ENCODE measurements at places on chromosomes 16 and 17.

DNA sequence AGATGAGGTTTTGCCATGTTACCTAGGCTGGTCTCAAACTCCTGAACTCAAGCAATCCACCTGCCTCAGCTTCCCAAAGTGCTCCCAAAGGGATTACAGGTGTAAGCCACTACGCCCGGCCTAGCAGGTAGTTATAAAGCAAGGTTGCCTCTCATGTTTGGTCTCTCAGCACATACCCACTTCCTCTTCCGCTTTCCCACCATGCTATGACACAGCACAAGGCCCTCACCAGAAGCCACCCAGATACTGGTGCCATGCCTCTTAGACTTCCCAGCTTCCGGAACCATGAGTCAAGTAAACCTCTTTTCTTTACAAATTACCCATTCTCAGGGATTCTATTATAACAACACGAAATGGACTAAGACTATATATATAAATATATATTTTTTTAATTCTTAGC is 143.6 kb downstream of the COPRS start:
- no peak for DNase-seq

GRCh38 chr17:5220074-5220473 is 14.6 kb downstream of the SCIMP start:
- no peak for DNase-seq

DNA sequence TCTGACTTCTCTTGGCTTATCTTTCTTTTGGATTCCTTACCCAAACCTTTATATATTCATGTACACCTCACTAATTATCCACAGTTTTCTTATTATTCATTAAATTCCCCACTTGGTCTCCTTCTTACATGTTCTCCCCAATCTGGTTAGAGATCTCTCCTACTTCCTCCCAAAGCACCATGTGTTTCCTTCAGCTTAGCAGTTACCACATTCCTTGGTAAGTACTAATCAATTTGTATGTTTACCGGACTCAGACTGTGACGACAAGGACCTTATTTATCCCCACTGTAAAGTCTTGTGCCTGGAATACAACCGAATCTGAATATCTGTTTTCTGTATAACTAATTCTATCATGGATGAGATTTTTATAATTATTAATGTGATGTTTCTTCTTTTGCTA is 389.5 kb downstream of the KCNJ2 start:
- no peak for DNase-seq

DNA sequence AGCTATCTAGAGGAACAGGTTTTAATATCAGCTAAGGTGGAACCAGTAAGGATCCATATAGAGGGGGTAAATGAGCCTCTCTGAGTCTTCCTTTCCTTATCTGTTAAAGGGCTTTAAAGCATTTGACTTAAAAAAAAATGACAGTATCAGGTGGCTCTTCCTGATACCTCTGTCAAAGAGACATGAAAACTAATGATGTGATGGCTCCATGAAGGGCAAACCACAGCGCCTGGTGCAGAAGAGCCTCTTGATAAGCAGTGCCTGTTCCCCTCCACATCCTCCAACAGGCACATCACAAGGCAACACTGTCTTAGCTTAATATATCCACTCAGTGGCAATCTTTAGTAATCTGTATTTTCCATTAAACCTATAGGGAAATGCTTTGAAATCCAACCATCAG is 68.9 kb downstream of the USP31 start:
- DNase-seq, result no peak

- no peak for DNase-seq
Measured at GRCh38 chr17:57318913-57319312, 62.6 kb downstream of the MSI2 start.

DNA sequence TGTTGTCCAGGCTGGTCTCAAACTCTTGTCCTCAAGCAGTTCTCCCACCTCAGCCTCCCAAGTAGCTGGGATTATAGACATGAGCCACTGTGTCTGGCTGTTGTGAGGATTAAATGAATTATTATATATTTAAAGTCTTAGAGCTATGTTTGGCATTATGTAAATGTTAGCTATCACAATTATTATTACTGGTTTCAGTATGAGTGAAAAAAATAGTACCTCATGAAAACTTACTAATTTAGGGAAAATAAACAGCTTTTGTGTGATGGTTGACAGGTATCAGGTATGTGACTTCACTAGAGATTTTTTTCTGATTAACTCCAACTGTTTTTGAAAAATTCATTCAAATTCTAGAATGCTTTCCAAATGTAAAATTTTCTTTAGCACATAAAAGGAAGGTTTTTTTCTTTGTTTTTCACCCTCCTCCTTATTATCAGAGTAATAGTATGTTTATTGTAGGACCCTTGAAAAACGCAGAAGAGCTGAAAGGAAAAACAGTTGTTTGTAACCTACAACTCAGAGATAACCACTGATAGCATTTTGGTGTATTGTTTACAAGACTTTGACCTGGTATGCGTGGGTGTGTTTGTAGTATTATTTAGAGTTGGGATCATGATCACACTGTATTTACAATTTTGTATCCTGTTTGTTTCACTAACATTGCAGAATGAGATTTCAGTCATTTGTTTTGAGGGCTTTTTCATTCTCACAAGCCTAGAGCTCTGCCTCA is 13.2 kb downstream of the NLK start:
- no peak for DNase-seq

GRCh38 chr17:41433586-41433985 is 7.2 kb downstream of the KRT38 start:
- DNase-seq, result no peak

DNA sequence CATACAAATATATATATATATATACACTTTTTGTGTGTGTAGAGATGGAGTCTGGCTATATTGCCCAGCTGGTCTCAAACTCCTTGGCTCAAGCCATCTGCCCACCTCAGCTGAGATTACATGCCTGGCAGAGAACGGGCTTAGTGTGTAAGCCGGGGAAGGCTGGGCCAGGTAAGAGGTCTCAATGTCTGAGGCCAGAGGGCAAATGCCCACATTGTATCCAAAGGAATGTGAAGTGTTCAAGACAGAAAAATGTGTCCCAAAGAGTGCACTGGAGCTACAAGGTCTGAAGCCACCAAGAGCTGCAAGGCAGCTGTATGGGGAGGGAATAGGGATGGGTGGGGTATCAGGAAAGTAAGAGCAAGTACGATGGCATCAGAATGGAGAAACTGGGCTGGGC is 8.8 kb downstream of the CD2BP2 start:
- DNase-seq, result no peak

DNA sequence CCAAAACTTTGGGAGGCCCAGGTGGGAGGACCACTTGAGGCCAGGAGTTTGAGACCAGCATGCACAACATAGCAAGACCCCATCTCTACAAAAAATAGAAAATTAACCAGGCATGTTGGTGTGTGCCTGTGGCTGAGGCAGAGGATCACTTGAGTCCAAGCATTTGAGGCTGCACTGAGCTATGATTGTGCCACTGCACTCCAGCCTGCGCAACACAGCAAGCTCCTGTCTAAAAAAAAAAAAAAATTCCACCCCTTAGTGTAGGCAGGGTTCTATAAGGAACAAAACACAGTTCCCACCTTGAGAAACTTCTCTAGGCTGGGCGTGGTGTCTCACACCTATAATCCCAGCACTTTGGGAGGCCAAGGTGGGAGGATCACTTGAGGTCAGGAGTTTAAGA is 36.3 kb upstream of the HAPSTR1 start:
- no peak for DNase-seq

GRCh38 chr16:67862623-67863583 is 9.9 kb upstream of the EDC4 start:
- DNase-seq, result no peak

GRCh38 chr17:44952946-44953475 is 5.4 kb upstream of the KIF18B start:
- no peak for DNase-seq

GRCh38 chr16:2170080-2170479 is 14.5 kb downstream of the TRAF7 start:
- no peak for DNase-seq

GRCh38 chr17:63382826-63383225 is 63.3 kb downstream of the CYB561 start:
- no peak for DNase-seq

DNA sequence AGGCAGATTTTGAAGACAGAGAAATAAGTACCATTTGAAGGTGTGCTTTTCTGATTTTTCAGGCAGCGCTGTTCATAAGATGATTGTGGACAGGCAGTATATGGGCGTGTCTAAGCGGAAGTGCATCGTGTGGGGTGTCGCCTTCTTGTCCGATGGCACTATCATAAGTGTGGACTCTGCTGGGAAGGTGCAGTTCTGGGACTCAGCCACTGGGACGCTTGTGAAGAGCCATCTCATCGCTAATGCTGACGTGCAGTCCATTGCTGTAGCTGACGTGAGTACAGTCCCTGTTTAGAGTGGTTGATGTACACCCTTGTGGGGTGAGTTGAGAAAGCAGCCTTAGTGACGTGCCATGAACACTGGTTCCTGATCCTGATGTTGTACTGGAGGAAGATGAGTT is 10.7 kb downstream of the UTP4 start:
- no peak for DNase-seq

GRCh38 chr16:51392521-51393187 is 241.6 kb upstream of the SALL1 start:
- no peak for DNase-seq

GRCh38 chr16:79932572-79932971 is 332.0 kb upstream of the MAF start:
- DNase-seq, result no peak

- no peak for DNase-seq
Measured at GRCh38 chr16:85534536-85535351, 78.4 kb upstream of the GSE1 start.

- DNase-seq, result no peak
Measured at GRCh38 chr16:86565181-86565631, 1.4 kb upstream of the FOXC2 start.

DNA sequence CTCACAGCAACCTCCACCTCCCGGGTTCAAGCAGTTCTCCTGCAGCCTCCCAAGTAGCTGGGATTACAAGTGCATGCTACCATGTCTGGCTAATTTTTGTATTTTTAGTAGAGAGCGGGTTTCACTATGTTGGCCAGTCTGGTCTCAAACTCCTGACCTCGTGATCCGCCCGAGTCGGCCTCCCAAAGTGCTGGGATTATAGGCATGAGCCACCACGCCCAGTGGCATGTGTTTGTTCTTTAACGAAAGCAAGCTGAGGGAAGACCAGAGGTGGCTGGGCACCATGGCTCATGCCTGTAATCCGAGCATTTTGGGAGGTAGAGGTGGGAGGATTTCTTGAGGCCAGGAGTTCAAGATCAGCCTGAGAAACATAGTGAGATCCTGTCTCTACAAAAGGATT is 18.1 kb downstream of the TNFRSF13B start:
- no peak for DNase-seq

- DNase-seq, result no peak
Measured at GRCh38 chr17:61659437-61659836, 68.4 kb upstream of the NACA2 start.

- DNase-seq, result no peak
Measured at GRCh38 chr16:51500306-51500705, 349.2 kb upstream of the SALL1 start.

GRCh38 chr16:8569650-8570346 is 20.5 kb downstream of the TMEM114 start:
- DNase-seq, result no peak

DNA sequence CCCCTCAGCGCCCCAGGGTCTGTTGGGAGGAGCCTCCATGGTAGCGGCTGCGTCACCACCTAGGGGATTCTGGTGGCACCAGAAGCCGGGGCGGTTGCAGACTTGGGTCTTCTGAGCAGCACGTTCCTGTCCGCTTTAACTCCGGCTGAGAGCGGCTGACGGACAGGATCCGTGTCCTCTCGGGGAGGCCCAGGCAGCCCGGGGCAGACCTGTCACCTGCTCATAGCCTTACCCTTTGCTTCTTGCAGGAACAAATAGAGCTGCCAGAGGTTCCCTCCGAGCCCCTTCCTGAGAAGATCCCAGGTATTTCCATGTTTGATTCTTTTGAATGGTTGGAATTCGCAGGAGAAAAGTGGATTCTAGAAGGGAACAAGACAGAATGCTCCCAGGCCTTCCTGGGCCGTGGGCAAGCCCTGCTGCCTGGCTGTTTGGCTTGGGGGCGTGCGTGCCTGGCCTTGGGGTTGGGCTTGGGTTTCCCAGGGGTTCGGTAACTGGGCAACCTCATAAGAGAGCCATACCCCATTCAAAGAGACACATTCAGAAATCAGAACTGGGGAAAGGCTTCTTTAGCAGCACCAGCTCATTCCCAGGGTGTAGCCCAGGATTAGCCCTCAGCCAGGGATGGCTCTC is 6.6 kb downstream of the CHMP6 start:
- no peak for DNase-seq

DNA sequence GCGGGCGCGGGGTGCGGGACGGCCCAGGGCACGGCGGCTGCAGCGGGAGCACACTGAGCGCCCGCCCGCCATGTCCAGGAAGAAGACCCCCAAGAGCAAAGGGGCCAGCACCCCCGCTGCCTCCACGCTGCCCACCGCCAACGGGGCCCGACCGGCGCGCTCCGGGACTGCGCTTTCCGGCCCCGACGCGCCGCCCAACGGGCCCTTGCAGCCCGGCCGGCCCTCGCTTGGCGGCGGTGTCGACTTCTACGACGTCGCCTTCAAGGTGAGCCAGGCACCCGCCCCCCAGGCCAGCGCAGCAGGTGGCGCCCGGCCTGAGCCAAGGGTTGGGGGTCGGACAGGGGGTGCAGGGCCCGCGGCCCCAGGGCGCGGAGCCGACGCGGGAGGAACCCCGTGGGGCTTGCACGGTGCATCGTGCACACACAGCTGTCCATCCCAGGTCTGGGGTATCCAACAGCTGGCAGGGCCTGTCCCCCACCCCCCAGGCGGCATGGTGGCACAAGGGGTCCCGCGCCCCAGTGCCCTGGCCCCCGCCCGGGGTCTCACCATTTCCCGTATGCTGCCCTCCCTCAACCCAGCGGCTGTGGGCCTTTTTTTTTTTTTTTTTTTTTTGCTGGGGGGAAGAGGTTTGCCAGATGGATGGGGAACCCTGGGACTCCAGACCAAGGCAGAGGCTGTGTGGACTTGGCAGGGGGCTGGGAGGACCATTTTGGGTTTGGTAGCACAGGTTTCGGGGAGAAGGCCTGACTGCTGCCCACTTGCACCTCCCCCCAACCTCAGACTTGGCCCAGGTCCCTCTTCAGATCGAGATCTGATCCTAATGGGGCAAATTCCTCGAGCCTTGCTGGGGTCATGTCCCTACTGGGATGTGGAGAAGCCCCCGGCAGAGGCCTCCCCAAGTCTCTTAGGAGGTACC is 547 bp downstream of the RAB26 start:
- DNase-seq, result peak; percentile 53

- no peak for DNase-seq
Measured at GRCh38 chr16:62342216-62342615, 306.0 kb upstream of the CDH8 start.

- no peak for DNase-seq
Measured at GRCh38 chr17:48132385-48132784, 24.8 kb downstream of the SNX11 start.

GRCh38 chr17:10352893-10353292 is 19.9 kb downstream of the MYH13 start:
- DNase-seq, result no peak

Data from NCI-H146 (cell line).